ENCODE measurements at places on chromosomes 6 and 20. TPM values are rescaled to one million over a fixed set of nuclear protein-coding genes. Genes with fewer than 3 reads are reported as not detected.

- no peak for DNase-seq
Measured at GRCh38 chr20:39029364-39029763, 67.2 kb downstream of the DHX35 start.

- no peak for DNase-seq
Measured at GRCh38 chr6:78611886-78612480, 255.4 kb upstream of the IRAK1BP1 start.

DNA sequence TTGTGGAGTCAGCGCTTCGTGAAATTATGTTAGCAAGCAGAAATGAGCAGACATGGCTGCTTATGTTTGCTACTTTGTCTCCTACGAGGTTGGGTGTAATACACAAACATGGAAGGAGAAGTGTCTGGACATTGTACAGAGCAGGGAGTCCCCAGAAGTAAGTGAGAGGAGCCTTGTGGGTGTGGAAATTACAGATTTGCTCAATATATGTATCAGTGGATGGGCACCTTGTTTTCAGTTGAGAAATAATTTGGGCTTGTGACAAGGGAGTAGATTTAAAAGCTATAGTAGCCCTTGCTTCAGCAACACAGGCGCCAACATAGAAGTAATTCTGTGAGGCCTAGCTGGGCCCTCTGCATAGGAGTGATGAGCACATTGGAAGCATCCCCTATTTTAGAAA, 49.2 kb downstream of the HECA start:
- no peak for DNase-seq

DNA sequence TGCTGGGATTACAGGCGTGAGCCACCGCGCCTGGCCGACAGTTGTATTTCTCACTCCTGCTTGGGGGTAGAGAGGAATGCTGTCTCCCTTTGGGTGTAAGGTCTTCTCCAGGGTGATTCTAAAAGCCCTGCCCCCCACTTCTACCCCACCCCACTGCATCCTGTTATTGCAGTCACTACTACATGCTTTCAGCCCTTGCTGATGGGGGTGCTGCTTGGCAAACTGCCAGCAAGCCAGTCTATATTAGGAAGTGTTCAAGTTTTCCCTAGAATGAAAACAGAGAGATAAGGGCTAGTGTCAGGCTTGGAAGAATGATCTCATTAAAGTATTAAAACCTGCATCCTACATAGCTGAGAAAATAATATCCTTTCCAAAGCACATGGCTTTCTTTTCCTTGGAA, 31.3 kb downstream of the TTI1 start:
- no peak for DNase-seq

Gene NUP43
- total RNA-seq = 19.6 TPM

Gene DEFB116
- total RNA-seq = not detected
